CD4-positive, alpha-beta T cell treated with Interleukin-4 for 1 hour (primary cell): ENCODE measurements at places on chromosomes 13 and 19.

- DNase-seq, result no peak
Measured at GRCh38 chr13:109880371-109881346, 94.3 kb upstream of the IRS2 start.

GRCh38 chr13:75357576-75358289 lies 124.2 kb downstream of the TBC1D4 start:
- peak; percentile 69 for DNase-seq

- DNase-seq, result no peak
Measured at GRCh38 chr13:94324767-94325540, 154.5 kb downstream of the DCT start.

GRCh38 chr13:79297128-79297527 lies 108.9 kb downstream of the RBM26 start:
- DNase-seq, result no peak

GRCh38 chr13:41326661-41327060 lies 15.6 kb downstream of the NAA16 start:
- no peak for DNase-seq

DNA sequence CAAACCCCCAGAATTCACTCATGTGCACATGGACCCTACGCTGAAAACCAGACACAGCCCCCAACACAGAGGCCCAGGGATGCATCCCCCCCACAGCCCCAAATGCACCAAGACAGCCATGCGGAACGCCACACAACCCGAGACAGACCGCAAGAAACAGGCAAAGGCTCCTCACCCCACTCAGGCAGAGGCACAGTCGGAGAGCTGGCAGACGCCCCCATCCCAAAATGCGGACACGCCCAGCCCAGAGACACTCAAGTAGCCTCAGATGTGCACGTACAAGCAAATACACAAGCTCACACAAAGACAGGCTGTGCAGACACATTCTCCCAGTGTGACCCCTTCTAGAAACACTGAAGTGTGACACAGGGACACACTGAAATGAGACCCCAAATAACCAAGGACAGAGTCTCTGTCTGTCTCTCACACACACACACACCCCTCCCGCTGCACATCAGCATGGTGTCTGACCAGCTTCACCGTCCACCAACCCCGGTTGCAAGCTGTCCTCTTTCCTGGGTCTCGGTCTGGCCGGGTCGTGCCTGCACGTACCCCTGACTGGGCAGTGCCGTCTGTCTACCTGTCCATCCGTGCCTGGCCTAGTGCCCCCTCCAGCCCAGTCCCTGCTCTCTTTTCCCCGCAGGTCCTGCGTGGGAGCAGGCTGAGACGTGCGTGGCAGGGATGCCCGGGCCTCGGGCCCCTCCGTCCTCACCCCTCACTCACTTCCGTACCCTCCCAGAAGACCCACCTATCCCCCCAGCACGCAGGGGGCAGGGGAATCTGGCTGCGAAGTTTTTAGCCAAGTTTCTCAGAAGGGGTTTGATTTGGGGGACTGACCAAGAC lies 16.1 kb downstream of the ERFL start:
- no peak for DNase-seq

GRCh38 chr13:77168237-77168636 lies 141.3 kb upstream of the FBXL3 start:
- DNase-seq, result no peak

GRCh38 chr19:29477831-29478577 lies 47.8 kb upstream of the VSTM2B start:
- no peak for DNase-seq

GRCh38 chr19:4866595-4867424 lies 657 bp downstream of the PLIN3 start:
- DNase-seq, result peak; percentile 58

DNA sequence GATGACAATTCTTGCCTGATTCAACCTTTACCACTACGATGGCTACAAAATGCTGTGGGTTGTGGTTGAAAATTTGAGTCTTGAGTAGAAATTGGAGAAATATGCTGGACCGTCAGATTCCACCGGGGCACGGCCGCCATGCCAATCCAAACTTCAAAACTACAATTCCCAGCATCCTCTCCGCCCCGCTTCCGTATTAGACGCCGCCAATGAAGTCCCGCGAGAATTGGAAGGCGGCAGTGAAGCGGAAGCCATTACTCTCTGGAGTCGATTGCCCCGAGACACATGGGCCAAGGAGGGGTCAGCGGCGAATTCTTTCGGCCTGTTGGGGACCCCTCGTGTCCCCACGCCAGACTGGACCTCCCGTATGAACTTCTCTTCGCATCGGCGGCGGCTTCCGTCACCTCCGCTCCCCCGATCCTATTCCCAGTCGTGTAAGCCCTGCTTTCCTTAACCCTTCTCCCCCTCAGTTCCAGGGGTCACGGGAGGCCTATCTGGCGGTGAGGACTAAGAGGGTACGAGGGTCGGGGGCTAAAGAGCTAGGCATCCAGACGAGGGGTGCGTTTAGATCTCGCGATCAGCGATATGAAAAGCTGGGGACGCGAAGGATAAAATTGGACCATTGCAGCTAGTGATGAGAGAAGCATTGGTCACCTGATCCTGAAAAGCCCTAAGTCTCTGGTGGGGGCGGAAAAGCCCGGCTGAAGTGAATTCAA lies at the start of gene ZNF317:
ZNF317 (plus strand) TSS at position 239 of the 716 bp plus-strand sequence. CDS start 15,620 bp downstream, outside the sequence.
- DNase-seq, result peak; percentile 92

DNA sequence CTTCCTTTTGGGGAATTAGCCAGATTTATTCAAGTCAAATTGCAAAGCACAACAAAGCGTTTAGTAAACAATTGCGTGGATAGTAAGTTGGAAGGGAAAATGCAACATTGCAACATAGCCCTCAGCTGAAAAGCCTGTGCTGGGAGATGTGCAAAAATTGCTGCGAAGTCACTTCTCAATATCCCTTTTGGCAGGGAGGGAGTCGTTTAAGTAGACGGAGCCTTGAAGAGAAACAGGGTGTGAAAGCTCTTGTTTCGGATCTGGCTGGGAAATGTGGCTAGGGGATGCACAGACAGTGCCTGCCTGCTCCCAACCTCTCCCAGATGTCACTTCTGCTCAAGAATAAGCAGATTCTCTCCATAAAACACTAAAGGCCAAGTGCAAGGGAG lies 56.8 kb downstream of the SLC7A1 start:
- DNase-seq, result no peak

DNA sequence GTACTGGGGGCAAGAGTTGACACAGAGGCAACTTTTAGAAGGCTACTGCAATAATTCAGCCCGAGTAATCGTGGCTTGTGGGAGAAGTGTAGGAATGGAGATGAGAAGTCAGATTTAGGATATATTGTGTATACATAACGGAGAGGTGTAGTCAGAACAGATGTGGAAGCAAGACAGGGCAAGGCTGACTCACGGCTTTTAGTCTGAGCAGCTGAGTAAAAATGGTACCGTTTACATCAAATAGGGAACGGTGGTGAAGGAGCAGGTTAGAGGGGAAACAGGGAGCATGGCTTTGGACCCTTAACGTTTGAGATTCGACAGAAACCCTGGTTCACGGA lies 796 bp upstream of the LSM14A start:
- DNase-seq, result no peak

DNA sequence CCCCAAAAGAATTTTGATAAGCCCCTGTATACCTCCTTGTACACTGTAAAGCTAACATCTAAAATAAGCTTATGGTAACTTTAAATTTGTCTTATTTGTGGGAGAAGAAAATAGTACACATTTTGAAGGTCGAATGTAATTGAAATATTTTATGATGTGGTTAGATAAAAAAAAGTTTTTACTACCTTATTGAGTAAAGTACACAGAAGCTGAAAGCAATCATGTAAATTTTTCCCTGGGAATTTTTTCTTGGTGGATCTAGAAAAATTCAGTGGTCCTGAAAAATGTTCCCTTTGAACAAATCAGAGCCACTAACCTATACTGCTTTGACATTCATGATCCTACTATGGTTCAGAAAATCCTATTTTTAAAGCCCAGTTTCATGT lies 46.9 kb downstream of the SIPA1L3 start:
- no peak for DNase-seq

DNA sequence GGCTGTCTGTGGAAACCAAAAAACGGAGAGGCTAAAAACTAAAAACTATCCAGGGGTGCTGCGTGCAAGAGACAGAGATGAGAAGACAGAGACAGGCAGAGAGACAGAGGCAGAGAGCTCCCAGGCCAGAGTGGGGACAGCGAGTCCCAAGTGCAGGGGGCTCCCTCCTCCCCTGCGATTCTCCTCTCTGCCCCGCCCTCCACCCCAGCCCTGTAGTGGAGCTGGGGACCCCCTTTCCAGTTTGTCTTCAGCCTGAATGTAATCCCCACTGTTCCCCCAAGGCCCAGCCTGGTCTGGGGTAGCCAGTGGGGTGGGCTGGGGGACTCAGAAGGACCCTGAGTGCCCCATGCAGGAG lies 2.0 kb downstream of the NFIC start:
- no peak for DNase-seq

- no peak for DNase-seq
Measured at GRCh38 chr13:49298903-49299605, 51.3 kb downstream of the CDADC1 start.

GRCh38 chr13:32553720-32554119 lies 15.1 kb upstream of the N4BP2L2 start:
- DNase-seq, result no peak

- DNase-seq, result no peak
Measured at GRCh38 chr19:55694241-55694655, 19.2 kb downstream of the EPN1 start.

GRCh38 chr13:59633290-59633689 lies 530.4 kb downstream of the DIAPH3 start:
- DNase-seq, result no peak

DNA sequence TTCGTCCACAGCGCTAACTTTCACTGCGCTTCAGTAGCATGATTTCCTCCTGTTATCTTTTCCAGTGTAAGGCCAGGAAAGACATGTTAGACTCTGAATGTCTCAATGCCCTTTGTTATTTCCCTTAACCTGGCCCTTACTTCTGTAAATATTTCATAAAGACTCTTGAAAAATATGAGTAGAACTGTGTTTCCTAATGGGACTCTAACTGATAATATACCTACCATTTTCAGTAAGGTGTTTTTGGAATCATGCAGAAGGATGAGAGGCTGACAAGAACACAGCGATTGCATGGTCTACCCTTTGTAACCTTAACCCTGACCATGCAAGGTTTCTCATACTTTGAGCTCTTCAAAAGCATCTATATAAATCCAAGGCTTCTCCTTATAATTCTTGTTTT lies 550.1 kb downstream of the SLITRK6 start:
- DNase-seq, result no peak

- DNase-seq, result no peak
Measured at GRCh38 chr13:110597041-110597689, 18.2 kb upstream of the NAXD start.

- DNase-seq, result peak; percentile 14
Measured at GRCh38 chr19:17202249-17202648, 12.9 kb upstream of the USE1 start.

DNA sequence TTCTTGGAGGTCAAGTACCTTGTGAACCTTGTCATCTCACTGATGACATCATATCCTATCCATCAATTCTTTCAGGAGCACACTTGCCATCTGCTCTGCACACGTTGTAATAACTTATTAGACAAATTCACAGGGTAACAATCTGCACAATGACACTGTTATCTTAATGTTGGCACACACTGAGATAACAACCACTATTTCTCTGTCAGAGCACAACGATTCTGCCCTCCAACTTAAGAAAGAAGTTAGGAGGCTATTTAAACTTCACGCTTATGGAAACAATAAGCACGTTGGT lies 351.3 kb downstream of the DACH1 start:
- DNase-seq, result no peak

- DNase-seq, result no peak
Measured at GRCh38 chr19:12750851-12751250, 740 bp upstream of the BEST2 start.

GRCh38 chr19:56896095-56896494 lies 55.6 kb upstream of the PEG3 start:
- no peak for DNase-seq

GRCh38 chr13:44974056-44974793 lies 15.0 kb downstream of the NUFIP1 start:
- DNase-seq, result no peak

GRCh38 chr19:6711605-6712004 lies 8.8 kb downstream of the C3 start:
- no peak for DNase-seq

- no peak for DNase-seq
Measured at GRCh38 chr13:55761986-55762385, 1378.7 kb upstream of the PRR20A start.

GRCh38 chr13:75347925-75348324 lies 134.0 kb downstream of the TBC1D4 start:
- DNase-seq, result no peak

DNA sequence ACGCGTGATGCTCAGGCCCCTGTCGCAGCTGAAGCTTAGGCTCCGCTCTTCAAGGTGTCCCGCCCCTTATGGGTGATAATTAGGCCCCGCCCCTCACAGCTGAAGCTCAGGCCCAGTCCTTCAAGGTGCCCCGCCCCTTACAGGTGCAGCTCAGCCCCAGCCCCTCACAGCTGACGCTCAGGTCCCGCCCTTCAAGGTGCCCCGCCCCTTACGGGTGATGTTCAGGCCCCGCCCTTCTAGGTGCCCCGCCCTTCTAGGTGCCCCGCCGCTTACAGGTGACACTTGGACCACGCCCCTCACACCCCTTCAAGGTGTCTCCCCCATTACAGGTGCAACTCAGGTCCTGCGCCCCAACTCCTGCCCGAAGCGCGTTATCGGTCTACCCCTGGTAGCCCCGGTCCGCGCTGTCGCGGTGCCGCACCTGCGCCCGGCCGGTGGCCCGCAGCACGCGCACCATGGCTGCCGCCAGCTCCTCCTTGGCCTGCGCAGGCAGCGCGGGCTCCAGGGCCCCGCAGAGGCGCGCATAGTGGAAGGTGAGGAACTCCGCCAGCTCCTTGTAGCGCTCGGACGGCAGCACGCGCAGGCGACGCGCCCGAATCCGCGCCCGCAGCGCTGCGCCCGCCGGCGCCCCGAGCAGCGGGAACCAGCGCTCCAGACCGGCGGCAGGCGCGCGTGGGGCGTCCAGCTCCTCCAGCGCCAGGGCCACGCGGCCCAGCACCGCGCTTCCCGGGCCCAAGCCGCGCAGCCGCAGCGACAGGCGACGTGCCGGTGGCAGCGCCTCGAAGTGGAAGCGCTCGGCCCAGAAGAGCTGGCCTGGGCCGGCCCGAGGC lies 7.3 kb downstream of the RASAL3 start:
- no peak for DNase-seq

DNA sequence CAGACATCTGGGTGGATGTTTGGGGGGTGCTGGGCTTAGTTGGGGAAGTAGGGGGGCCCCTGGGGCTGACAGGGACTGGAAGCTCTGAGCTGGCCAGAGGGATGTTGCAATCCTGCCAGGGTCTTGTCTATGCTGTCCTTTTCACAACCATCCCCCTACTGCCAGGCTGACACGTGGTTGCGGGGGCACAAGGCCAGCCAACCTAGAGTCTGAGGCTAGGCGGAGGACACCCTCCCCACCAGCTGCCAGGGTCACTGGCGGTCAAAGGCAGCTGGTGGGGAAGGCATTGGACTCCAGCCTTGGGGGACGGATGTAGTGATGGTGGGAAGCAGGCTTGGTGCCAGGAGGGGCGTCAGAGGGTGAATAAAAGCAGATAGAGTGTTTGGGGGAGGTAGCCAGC lies 1.6 kb upstream of the APOC1 start:
- no peak for DNase-seq

GRCh38 chr13:51057906-51058305 lies 53.2 kb downstream of the C13orf42 start:
- DNase-seq, result no peak

GRCh38 chr13:29884671-29885430 lies 34.4 kb upstream of the UBL3 start:
- DNase-seq, result no peak
